ENCODE measurements at places on chromosomes 1 and 21.

DNA sequence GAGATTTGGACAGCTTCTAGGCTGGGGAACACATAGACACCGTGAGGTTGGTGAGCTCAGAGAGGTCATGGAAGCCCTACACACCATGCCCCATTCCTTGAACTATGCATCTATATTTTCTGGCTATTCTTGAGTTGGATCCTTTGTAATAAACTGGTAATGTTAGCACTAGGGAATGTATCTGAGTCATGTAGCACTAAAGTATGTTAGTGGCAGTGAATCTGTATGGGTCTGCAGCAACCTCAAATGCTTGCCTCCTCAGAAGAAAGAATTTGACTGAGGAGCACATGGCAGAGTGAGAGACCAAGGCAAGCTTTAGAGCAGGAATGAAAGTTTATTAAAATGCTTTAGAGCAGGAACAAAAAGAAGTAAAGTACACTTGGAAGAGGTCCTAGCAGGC lies 43.7 kb upstream of the LRRC7 start:
- no peak for DNase-seq

DNA sequence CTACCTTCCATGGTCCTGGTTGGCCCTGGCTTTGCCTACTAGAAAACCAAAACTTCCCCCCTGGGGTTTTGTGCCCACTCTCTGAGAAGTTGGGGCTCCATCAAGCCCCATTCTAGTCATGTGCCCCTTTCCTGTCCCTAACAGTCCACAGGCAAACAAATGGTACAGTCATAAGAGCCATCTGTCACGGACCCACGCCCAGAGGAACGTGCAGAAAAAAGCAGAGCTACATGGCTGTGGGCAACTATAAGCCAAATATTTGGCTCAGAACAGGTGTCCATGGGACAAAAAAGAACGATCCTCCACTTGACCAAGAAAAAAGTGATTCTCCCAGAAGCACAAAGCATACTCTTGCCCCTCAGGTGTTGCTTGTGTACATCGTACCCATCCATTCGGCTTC lies 14.6 kb upstream of the TRNAU1AP start:
- DNase-seq: no peak

DNA sequence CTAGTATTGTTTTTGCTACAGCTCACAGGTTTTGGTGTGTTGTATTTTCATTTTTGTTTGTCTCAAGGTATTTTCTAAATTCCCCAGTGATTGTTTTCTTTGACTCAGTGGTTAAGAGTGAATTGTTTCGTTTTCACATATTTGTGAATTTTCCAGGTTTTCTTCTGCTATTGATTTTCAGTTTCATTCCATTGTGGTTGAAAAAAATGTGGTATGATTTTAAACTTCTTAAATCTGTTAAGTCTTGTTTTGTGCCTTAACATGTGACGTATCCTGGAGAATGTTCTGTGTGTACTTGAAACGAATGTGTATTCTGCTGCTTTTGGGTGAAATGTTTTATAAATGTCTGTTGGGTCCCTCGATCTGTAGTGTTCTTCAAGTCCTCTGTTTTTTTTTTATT lies 117.9 kb downstream of the KIF26B start:
- DNase-seq: no peak

DNA sequence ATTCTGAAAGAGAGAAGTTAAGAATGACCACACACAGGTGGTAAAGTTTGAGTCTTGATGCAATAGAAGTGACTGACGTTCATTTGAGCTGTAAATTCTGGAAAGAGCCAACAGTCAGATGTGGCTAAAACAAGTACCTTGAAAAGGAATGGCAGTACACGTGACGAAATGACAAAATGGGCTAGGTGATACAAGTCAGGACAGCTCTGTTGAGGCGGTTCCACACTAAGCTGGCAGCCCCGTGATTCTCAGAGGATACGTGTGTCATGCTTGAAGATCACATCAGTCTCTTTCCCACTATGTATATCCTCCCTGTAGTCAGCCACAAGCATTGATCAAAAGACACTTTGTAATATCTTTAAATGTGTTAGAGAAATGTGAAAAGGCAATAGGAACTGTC lies 881.3 kb upstream of the ADGRL2 start:
- no peak for DNase-seq

DNA sequence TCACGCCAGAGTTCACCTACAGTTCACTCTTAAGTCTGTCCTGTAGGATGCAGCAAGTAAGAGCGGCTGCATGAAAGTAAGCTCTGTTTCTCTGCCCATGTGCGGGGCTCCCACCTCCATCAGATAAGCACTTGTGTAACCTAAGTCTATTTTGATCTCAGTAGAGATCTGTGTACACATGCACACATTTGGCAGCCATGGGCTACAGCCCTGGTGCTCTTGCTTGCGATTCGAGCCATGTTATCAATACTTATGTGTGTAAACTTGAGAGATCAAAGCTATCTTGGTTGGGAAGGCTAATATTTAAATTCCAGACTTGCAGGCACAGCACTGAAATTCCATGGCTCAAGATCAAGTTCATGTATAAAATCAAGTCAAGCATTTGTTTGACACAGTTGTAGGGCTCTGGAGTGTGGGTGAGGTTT lies 244.7 kb upstream of the FGGY start:
- DNase-seq: no peak

GRCh38 chr1:235357485-235358373 lies 9.5 kb upstream of the TBCE start:
- DNase-seq: no peak

- DNase-seq: no peak
These were observed 27.2 kb downstream of the NUAK2 start for GRCh38 chr1:205294175-205294917.

- DNase-seq: no peak
These were observed 462.6 kb upstream of the ADGRL4 start for GRCh38 chr1:79469139-79469538.

GRCh38 chr21:17853393-17854275 lies 34.5 kb upstream of the C21orf91 start:
- no peak for DNase-seq

- no peak for DNase-seq
These were observed 108.8 kb downstream of the SYF2 start for GRCh38 chr1:25123551-25123950.

DNA sequence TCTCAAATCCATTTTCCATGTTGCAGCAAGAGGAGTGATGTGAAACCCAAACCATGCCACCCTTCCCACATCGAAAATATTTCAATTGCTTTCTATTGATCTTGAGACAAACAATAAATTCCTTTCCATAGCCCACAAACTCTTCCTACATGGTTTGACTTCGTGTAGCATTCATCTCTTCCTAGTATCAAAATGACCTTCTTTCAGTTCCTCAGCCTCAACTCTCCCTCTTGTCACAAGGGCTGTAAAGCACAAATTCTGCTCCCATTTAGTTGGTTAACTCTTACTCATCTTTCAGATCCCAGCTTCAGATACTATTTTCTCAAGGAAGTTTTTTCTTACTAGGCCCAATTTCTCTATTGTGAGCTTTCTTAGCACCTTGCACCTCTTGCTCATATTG lies 99.0 kb downstream of the ZNF281 start:
- no peak for DNase-seq

GRCh38 chr1:42921769-42922168 lies 36.9 kb downstream of the SLC2A1 start:
- no peak for DNase-seq
